ENCODE measurements at places on chromosomes 7 and 10. TPM values are rescaled to one million over a fixed set of nuclear protein-coding genes. Genes with fewer than 3 reads are reported as not detected.

The ITGB8 gene
- 18.5 TPM for total RNA-seq

The PTPRN2 gene
- total RNA-seq: 3.5 TPM

The TAS2R16 gene
- not detected for total RNA-seq

The ELOVL3 gene
- not detected for total RNA-seq

The PRPS1L1 gene
- not detected for total RNA-seq
